ENCODE measurements at places on chromosomes 13 and 19.
A peak's percentile ranks its signal among the peaks of the same experiment; 100 is the strongest.

DNA sequence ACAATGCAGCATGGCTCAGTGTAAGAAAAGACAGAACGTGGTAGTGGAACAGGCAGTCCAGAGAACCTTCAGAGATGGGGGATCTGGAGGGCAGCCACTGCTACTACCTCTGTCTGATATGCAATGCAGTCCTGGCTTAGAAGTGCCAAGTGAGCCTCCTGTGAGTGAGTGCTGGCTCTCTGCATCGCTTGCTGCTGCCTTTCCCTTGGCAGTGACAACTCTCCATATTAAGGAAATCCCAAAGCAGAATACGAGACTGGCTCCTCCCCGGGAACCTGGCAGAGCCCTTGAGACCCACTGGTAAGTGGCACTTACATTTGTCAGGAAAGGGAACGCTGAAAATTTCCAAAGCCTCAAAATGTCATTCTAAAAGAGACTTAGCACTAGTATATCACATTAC lies 7.5 kb downstream of the DOCK9 start:
- DNase-seq = no peak

DNA sequence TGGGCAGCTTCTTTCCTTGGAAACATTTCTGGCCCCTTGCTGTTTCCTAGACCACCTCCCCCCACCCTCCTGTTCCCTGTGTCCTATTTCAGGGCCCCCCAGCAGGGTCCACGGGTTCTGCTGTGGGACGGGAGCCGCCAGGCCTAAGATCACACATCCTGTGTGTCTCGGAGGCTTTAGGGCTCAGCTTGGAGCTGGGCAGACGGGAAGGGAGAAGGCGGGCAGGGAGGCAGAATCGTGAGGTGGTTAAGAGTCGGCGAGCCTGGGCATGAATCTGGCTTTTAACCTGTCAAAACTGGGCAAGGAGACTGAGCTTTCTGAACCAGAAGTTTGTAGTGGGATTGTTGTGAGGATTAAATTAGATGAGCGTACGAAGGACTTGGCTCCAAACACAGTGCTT lies 4.8 kb downstream of the KCNC3 start:
- no peak for DNase-seq

DNA sequence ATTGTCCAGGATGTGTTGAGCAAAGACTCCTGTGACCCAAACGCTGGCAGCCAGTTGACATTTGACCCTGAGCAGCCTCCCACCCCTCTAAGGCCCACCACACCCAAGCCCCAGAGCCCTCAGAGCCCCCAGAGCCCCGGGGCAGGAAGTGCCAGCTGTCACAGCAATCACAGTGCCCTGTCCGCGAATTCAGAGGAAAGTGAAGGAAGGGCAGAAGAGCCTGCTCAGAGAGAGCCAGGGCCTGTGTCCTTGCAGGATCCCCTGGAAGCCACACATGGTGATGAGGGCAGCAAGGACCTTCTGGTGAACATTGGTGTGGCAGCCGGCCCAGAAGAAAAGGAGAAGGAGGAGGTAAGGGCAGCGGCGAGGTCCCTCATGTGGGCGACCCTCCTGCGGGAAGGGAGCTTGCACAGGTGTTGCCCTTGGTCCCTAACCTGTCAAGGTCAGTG lies 63.7 kb downstream of the SPATA13 start:
- DNase-seq = no peak

DNA sequence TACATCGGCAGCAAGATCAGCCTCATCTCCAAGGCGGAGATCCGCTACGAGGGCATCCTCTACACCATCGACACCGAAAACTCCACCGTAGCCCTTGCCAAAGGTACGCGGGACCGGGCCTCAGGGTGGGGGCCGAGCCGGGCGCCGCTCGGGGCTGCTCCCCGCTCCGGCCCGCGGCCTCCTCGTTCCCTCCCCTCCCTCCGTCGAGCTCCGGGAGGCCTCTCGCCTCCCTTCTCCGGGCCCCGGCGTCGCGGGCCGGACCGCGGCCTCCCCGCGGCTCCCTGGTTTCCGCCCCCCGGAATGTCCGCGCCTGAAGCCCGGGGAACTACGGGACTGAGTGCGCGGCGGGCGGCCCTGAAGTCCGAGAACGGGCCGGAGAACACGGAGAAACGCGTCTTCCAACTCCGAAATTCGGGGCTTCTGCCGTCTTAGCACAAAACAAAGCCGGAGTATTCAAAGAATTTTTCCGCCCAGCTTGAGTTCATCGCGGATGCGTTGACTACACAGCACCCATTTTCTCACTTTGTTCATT lies 423 bp downstream of the LSM14A start:
- no peak for DNase-seq

GRCh38 chr19:44356383-44357111 lies at the start of gene ZNF112:
Gene ZNF112, minus strand, starts transcription at chr19:44356680. Its CDS starts 16,141 bp downstream, at chr19:44340539.
- no peak for DNase-seq

DNA sequence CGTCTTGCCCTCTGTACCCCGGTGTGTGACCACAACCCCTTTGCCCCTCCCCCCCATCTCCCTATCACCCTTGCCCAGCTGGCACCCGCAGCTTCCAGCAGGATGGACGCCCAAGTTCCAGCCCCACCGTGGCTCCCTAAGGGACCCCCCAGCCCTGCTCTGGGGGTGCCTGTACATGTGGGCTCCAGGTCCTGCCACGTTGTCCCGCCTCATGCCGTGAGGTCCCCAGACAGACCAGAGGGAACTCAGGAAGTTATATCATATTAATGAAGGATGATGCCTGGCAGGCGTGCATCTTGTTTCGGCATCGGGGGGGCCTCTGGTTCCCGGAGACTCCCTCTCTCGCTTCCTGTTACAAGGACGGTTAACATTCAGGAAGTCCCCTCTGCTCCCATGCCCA lies 1.6 kb upstream of the PTGIR start:
- DNase-seq = no peak

GRCh38 chr13:73340069-73340468 lies 281.3 kb downstream of the KLF5 start:
- DNase-seq = no peak

DNA sequence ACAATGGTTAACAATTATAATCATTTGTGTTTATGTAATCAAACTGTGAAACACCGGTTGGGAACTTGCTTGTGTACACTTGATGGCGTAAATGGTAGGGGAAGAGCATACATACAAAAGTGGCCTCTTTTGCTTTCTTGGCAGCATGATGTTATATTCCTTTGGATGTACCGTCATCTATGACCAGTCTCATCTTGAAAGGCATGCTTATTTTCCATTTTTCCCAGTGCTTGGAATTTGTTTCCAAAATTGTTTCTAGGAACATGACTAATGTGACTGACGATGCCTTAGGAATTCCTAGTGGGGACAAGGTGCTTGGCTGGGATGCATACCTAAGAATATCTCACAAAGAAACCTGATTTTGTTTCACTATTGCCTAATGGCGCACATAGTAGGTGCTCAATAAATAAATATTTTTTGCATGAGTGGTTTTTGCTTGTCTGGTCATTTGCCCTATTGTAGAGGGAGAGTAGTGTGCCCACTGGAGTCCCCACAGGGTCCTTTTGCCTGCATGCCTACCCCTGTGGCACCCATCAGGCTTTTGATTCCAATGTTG lies 45.5 kb downstream of the SAE1 start:
- DNase-seq = no peak

- DNase-seq = no peak
Observed at GRCh38 chr13:72931311-72931710, 127.5 kb upstream of the KLF5 start.

GRCh38 chr13:99507054-99507453 lies 5.8 kb downstream of the TM9SF2 start:
- DNase-seq = no peak

DNA sequence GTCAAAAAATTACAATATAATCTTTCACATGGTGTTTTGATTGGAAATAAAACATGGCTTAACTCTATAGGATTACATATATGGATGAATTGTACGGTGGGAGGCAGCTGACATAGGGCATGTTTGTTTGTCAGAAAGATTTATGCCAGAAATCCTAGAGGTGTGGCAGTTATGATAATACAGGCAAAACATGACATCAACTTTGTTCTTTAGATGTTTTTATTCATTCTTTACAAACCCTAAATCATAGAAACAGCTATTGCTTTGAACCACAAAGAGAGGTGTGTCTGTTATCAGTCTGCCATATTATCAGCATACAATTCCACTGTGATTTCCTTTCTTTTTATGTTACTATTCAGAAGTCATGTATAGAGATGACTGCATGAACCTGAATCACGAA lies 8.2 kb upstream of the CLDN10 start:
- no peak for DNase-seq

DNA sequence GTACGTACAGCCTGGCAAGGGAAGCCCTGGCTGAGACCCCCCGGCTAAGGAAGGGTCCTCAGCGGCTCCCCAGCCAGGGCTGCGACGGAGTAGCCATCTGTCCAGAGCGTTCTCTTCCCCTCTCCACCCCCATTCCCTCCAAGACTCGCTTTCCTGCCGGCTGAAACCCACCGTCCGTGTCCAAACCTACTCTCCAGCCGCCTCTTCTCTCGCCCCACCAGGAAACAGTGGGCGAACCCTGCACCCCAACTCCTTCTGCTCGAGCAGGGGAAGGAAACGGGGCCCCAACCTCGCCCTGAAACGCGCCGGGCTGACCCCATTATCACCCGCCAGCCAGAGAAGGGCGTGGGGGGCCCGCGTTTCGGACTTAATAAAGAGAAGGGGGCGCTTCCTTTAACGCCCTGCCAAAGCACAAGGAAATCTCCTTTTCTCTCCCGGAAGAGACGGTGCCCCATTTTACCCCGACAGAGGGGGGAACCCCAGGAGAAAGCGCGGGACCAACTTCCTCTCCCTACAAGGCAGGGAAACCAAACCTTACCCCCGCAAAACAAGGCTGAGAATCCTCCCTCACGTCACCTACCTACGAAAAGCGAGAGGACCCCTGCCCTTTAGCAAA lies 2.5 kb downstream of the ZC3H4 start:
- DNase-seq = peak; percentile 44

- DNase-seq = peak; percentile 7
Observed at GRCh38 chr13:23020246-23020843, 160.4 kb upstream of the SGCG start.

DNA sequence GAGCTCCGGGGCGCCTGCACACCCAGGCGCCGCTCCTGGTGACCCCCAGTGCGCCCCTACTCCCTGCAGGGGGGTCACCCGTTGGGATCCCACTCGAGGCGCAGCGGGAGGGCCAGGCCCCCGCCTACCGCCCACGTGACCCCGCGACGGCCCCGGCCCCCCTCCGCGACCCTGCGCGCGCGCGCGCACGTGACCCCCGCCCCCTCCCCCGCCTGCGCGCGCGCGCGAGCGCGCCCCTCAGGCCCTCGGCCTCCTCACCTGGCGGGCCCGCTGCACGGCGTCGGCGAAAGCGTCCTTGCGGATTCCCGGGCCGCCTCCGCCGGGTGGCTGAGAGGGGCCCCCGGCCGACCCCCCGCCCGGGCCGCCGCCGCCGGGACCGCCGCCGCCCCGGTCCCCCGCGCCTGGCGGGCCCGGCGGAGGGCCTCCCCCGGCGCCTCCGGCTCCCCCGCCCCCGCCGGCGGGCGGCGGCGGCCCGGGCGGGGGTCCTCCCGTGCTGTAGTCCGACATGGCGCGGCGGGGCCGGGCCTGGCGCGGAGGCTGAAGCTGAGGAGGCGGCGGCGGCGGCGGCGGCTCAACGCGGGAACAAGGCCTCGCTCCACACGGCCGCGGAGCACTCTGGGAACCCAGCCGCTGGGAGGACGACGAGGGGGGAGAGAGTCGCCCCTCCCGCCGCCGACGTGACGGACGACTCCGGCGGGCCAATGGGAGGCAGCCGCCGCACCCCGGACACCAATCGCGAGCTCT lies at the start of gene KHSRP:
Gene KHSRP, minus strand, starts transcription at position 617 of the 744 bp plus-strand sequence. Its CDS starts 110 bp downstream, at position 507.
- peak; percentile 51 for DNase-seq

Data from germinal center (tissue), 1 donor.